ENCODE measurements at places on chromosomes 2 and 18. TPM values are rescaled to one million over a fixed set of nuclear protein-coding genes. Genes with fewer than 3 reads are reported as not detected.
A peak's percentile ranks its signal among the peaks of the same experiment; 100 is the strongest.

- no peak for DNase-seq
Measured at GRCh38 chr2:61969376-61969775, 63.9 kb downstream of the COMMD1 start.

DNA sequence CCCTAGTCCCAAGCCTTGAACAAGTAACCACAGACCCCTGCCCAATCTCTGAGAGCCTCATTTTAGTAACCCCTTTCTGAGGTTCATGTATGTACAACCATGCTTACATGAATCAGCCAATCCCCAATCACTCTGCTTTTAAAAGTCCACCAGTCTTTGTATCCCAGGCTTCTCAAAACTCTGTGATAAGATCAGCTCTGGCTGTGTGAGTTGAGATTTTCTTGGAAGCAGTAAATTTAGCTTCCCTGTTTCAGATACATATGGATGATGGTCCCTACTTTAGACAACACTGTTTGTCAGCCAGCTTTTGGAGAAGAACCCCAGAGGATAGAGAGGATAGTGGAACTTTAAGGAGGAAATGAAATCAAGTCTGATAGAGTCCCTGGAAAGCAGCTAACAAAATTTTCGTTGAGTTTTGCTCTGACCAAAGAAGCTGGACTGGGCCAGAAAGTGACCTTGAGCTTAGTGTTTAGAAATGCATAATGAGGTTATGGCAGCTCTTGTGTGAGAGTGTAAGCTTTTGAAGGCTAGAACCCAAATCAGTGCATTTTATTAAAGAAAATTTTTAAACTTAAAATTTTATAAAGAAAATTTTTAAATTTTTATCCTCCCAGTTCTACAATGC is 3.7 kb downstream of the ADNP2 start:
- no peak for DNase-seq

DNA sequence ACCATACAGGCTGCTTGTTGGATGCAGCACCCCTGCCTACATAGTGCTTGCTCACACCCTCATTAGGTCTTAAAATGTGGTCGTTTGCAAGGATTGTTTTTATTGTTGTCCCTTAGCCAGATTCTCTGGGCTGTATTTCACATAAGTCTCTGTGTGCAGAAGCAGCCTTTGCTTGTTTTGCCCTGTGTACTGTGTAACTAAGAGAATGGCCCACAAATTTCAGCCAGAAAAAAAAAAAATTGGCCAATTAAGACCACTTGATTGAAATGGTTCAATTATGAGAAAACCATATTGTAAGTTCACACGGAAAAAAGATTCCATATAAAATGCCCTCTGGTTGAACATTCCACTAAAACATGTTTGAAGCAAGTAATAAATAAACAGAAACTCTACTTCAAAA is 377.1 kb upstream of the SOX11 start:
- DNase-seq: no peak

- peak; percentile 52 for DNase-seq
Measured at GRCh38 chr2:217886720-217887309, 116.0 kb downstream of the TNS1 start.

- no peak for DNase-seq
Measured at GRCh38 chr2:44237221-44237620, 38.1 kb upstream of the SLC3A1 start.

DNA sequence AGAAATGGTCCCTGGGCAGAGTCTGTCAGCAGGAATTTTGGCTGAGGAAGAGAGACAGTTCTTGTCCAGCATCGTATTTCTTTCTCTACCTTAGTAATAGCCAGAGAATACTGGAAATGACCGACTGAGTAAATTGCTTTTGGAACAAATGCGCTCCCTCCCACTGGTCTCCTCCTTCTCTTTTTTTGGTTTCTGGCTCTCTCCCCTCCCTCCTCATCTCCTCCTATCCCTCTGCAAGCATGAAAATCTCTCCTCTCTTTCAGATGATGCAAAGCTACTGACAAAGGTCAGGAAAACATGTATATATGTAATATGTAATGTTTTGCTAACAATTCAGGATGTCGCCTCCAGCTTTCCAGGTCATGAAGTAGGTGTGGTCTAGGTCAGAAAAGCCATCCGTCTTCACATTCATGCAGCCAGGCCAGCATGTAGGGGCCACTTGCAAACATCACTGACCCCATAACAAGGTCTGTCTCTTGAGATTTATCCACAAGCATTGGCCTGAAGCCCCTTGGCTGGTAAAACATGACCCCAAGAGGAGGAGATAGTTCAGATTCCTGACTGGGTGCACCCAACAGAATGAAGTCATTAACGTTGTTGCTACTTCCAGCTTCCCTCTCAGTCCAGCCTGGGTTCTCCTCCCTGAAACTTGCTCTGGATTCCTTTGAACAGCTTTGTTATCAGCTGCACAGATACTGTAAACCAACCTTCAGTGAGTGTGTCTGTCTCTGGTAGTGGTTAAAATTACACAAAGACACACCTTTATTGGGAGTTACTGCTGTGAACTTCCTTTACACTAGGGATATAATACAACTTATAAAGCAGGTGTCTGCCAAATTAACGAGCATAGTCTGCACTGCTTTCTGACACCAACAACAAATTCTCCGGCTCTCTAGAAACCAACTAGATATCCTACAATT is 864.4 kb upstream of the KLHL29 start:
- no peak for DNase-seq

GRCh38 chr2:18118703-18119102 is 240.2 kb downstream of the KCNS3 start:
- no peak for DNase-seq

- no peak for DNase-seq
Measured at GRCh38 chr2:18119883-18120282, 241.4 kb downstream of the KCNS3 start.

- no peak for DNase-seq
Measured at GRCh38 chr2:237513693-237514092, 26.6 kb downstream of the MLPH start.

- DNase-seq: no peak
Measured at GRCh38 chr2:121790276-121790956, 35.0 kb downstream of the TSN start.

- no peak for DNase-seq
Measured at GRCh38 chr18:47928466-47928865, 2.0 kb downstream of the SMAD2 start.

GRCh38 chr18:35073186-35074105 is 32.2 kb downstream of the MAPRE2 start:
- DNase-seq: no peak

DNA sequence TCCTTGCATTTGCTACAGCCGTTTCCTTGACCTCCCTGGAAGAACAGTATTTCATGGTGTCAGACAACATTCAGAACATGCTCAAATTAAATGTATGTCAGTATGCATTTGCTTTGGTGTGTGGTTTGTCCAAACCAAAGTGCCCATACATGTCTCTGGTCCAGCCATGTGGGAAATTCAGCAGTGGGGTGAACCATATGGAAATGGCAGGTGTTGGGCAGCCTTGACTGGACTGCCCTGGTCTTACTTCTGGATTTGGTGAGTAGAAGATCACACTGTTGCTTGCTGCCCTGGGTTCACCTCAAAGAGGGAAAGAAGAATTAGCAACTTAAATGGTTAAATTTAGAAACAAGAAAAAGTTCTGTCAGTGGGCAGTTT is 84.5 kb downstream of the MSH2 start:
- no peak for DNase-seq

HJURP gene
- 2.0 TPM for total RNA-seq

PECR gene
- 27.3 TPM for total RNA-seq

RMDN2 gene
- total RNA-seq: 27.7 TPM

STK11IP gene
- total RNA-seq: 13.0 TPM

NPC1 gene
- total RNA-seq: 30.2 TPM

TUBB8B gene
- total RNA-seq: not detected

POTEC gene
- total RNA-seq: under 0.01 TPM

CCDC68 gene
- 1.2 TPM for total RNA-seq

PSD4 gene
- total RNA-seq: 3.3 TPM
